NCI-H1930 (cell line): ENCODE measurements at places on chromosomes 16 and 17.

- no peak for DNase-seq
Observed at GRCh38 chr16:16018705-16019104, 69.3 kb downstream of the ABCC1 start.

DNA sequence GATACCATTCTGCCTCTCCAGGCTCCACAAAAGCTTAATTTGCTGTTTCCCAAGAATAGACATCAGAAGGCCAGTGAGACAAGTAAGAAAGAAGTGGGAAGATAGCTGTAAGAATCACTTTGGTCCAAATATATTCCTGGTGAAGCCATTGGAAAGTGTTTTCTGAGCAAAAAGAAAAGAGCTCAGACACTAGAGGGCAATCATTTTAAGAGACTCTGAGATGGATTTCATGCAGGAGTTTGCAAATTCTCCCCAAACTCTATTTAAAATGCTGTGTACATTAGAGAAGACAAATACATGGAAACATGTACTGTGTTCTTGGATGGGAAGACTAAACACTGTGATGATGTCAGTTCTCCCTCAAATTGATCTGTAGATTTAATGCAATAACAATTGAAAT, 8.0 kb upstream of the SLC6A2 start:
- DNase-seq: no peak

DNA sequence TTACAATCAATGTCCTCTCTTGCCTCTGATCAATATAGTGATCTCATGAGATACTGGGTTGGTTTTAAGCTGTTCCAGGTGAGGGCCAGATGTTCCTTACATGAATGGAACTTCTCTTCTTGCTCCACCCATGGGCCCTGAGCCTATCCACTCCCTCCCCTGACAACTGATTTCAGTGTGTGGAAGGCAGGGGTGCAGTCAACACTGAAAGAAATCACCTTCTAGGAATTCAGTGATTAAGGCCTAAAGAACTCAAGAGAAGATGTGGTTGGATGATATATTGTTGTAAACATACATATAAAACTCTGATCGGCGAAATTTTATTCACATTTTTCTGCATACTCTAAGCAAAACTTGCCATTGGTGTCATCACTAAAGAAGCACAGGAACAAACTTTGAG, 6.7 kb upstream of the GOSR2 start:
- DNase-seq: no peak

DNA sequence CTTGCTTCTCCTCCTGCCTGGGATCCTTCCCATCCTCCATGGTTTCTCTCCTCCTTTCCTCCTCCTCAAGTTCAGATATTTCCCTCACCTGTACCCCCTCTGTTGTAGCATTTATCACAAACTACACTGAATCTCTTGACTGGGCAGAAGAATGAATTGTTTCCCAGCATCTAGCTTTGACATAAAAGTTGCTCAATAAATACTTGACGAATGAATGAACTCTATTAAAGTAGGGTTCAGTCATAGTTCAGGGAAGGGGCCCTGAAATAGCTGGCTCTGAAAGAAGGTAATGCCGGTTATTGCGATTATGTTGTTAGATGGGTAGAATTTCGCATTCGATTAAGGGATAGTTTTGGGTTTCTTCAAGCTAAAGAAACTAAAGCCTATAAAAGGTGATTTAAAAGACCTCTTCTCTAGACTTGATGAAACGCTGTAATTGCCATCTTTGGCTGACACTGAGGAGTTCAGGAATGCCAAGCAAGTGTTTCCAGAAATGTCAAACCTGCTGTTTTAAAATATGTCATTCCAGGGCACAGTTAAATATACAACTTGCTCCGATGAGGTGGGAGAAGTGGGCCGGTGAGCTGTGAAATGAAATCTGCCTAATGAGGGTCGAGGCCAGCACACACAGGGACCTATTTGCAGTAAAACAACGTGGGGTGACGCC, 1.0 kb upstream of the CPD start:
- no peak for DNase-seq

- no peak for DNase-seq
Observed at GRCh38 chr17:79120259-79120658, 45.6 kb downstream of the ENGASE start.

DNA sequence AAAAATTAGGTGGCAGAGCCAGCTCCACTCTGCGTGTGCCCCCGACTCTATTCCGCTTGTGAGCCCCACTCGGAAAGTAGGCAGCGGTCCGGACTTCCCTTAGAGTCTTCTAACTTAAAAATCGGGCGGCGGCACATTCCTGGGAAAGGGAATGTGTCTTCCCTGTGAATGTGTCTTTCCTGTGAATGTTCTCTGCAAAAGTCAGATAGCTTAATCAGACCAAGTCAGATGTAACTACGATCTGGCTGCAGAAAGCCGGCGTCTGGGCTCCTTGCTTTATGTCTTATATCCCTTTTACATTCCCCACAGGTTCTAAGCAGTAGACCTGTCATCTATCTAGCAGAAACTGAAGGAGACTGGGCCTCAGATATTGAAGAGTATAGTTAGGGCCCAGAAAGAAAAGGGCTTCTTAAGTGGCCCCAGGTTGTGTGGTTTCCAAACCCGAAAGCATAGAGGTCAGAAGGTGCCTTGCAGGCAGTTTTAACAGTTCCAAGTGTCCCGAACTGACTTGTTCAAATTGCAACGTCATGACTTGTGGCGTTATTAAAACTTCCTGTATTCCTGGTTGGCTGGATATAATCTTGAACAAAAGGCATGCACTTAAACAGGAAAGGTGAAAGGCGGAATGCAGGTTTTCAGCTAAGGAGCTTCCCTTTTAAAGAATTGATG, 601 bp downstream of the PHKB start:
- no peak for DNase-seq
